ENCODE measurements at places on chromosomes 6 and 20.

DNA sequence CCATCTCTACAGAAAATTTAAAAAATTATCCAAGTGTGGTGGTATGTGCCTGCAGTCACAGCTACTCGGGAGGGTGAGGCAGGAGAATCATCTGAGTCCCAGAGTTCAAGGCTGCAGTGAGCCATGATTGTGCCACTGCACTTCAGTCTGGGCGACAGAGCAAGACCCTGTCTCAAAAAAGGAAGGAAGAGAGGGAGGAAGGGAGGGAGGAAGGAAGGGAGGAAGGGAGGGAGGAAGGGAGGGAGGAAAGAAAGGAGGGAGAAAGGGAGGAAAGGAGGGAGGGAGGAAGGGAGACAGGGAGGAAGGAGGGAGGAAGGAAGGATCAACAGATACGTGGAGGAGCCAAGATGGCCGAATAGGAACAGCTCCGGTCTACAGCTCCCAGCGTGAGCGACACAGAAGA lies 90.1 kb downstream of the ZNF217 start:
- DNase-seq = no peak

GRCh38 chr20:36826554-36827244 lies 49.2 kb upstream of the TLDC2 start:
- DNase-seq = no peak

- DNase-seq = no peak
Observed at GRCh38 chr6:73556836-73557235, 36.0 kb upstream of the EEF1A1 start.

DNA sequence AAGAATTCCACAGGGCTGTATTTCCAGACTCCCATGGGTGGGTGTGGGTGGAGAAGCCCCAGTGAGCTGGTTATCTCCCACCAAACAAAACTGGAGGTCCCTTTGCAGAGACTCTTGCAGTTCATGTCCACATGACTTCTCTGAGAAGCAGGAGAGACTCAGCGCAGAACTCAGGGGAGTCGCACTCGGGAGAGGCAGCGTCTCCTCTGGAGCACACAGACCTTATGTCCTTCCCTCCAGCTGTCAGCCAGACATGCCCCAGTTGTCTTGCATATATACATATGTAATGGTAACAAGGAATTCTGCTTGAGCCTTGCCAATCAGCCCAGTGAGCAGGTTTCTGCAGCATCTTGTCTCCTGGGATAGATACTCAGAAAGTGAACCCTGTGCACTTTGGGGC lies 23.8 kb downstream of the MYT1 start:
- no peak for DNase-seq

GRCh38 chr6:36755435-36756348 lies 58.1 kb downstream of the RAB44 start:
- DNase-seq = no peak

Data from left hindlimb (tissue), 1 donor.